ENCODE measurements at places on chromosomes 13 and 19.

GRCh38 chr13:99864627-99864990 is 107.0 kb downstream of the ZIC5 start:
- DNase-seq, result no peak

DNA sequence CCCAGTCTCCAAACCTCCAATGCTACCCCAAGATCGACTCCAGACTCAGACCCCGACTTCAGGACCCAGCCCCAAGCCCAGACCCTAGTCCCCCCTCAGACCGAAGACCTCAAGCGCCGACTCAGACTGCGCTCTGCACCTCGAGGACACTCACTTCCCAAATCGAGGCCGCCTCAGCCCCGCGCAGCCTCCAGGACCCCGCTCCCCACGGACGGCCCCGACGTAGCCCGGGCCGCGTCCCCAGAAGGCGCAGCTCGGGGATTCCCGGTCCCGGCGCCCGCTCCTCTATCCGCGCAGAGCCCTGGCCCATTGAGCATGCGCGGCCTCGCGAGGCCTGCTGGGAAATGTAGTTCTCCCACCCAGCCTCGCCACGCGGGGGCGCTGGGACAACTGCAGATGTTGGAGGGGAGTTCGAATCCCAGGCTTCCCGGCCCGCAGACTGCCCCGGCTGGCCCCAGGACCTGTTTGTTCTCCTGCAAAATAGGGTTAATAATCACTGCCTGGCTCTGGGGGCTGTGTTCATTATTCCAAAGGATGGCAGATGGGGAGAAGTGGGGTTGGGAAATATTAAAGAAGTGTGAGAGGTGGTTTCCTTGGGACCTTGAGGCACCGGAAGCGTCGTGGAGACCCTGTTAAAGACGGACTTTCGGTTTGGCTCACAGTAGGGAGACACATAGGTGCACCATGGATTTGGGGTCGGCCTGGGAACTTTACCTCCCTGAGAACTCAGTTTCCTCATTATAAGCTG is at the start of gene APBA3:
Gene APBA3, minus strand, starts transcription at position 311 of the 748 bp plus-strand sequence. CDS start 1,428 bp downstream, outside the sequence.
- peak; percentile 92 for DNase-seq

DNA sequence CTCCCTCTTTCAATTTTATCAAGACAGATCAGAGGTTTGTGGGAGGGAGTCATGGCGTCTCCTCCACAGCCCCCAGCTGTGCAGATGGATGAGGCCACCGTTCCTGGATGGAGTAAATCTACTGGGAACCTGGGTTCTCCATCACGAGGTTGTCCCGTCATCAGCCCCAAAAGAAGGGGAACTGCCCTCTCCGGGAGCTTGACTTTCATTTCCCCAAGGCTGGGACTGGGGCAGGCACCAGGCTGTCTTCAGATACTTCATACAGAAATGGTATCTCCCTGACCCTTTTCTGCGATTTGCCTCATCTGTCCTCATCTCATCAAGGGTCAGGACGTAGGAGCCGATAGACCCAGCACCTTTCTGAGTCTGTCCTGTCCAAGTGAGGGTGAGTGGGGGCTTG is 9.8 kb downstream of the LILRB2 start:
- no peak for DNase-seq

DNA sequence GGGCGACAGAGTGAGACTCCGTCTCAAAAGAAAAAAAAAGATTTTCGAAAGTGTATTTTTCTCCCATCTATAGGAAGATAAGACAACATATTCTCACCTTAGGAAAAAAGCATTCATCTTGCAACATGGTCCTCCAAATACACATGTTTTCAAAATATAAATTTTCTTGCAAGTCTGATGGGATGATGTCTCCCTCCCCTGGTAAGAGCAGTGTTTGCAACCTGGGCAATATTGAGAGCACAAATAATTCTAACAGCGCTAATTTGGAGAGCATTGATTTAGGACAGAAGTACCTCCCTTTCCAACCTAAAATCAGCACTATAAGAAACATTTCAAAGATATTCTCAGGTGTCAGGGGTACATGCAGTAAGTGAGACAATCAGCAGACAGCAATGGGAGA is 61.0 kb upstream of the SHISA2 start:
- DNase-seq, result no peak

All from activated T-helper 2 cell treated with anti-CD3 and anti-CD28 coated beads, Interferon-gamma antibody, Interleukin-2, Interleukin-4, amounts not matched to agents 10 μg/mL and 5 μg/mL and 100 μg/mL, durations not matched to agents 14 hours and 24 hours and 36 hours (primary cell).